Mucosa of gallbladder (tissue), 1 donor: ENCODE measurements at places on chromosomes 7 and 10. TPM values are rescaled to one million over a fixed set of nuclear protein-coding genes. Genes with fewer than 3 reads are reported as not detected.

DNA sequence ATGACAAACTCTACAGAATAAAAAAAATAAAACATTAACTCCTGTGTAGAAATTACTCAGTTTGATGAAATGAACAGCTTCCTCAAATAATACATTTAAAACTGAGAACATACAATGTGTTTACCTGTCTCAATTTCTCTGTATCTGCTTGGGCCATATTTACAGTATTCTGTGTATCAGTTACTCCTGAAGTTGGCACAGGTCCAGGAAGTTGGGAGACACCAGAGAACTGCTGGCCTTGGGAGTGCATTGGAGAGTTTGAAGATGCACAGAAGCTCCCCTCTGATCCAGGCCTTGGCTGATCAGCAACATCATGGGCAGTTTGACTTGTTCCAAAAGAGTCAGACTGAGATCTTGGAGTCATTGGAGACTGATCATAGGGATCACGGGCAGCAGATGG lies 155.1 kb downstream of the GALNT11 start:
- DNase-seq: no peak

- no peak for DNase-seq
These were observed 349.2 kb downstream of the HGF start for GRCh38 chr7:81420526-81421226.

GRCh38 chr10:35735412-35735811 lies 93.3 kb upstream of the FZD8 start:
- DNase-seq: no peak

GRCh38 chr7:25777969-25778708 lies 373.9 kb upstream of the NFE2L3 start:
- no peak for DNase-seq

- no peak for DNase-seq
These were observed 40.5 kb downstream of the MACC1 start for GRCh38 chr7:20176578-20177242.

GRCh38 chr7:28070297-28071055 lies 110.1 kb downstream of the JAZF1 start:
- no peak for DNase-seq

GRCh38 chr10:11986593-11987216 lies 55.9 kb downstream of the UPF2 start:
- DNase-seq: peak; percentile 79

LGI1 gene
- 4.2 TPM for total RNA-seq

DNAH11 gene
- 0.12 TPM for total RNA-seq
